ENCODE measurements at places on chromosomes 1 and 21.

- no peak for DNase-seq
- no peak overlapping the region for H3K27ac ChIP-seq
- H3K4me1 ChIP-seq, result peaks cover 4% of the 10 kb centered on the region
- no peaks in the 10 kb centered on the region for H3K36me3 ChIP-seq
- H3K27me3 ChIP-seq, result peaks cover 35% of the 10 kb centered on the region
Observed at GRCh38 chr21:45011911-45012661, 62.3 kb upstream of the ADARB1 start.

DNA sequence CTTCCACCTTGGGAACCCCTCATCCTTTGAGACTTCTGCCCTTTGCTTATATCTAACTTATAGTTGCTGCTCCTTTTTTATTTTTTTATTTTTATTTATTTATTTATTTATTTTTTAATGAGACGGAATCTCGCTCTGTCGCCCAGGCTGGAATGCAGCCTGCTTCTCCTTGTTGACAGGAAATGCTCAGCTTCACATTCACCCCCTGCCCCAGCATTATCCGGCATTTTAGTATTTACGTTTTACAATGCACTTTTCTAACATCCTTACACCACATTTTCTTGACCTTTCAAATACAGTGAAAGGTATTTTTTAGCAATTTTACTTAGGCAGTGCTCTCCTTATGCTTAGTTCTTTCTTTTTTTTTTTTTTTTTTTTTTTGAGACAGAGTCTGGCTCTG lies 14.9 kb downstream of the CXADR start:
- H3K4me1 ChIP-seq, result no peaks in the 10 kb centered on the region
- H3K27me3 ChIP-seq, result no peaks in the 10 kb centered on the region
- no peak overlapping the region for H3K27ac ChIP-seq
- no peaks in the 10 kb centered on the region for H3K36me3 ChIP-seq

DNA sequence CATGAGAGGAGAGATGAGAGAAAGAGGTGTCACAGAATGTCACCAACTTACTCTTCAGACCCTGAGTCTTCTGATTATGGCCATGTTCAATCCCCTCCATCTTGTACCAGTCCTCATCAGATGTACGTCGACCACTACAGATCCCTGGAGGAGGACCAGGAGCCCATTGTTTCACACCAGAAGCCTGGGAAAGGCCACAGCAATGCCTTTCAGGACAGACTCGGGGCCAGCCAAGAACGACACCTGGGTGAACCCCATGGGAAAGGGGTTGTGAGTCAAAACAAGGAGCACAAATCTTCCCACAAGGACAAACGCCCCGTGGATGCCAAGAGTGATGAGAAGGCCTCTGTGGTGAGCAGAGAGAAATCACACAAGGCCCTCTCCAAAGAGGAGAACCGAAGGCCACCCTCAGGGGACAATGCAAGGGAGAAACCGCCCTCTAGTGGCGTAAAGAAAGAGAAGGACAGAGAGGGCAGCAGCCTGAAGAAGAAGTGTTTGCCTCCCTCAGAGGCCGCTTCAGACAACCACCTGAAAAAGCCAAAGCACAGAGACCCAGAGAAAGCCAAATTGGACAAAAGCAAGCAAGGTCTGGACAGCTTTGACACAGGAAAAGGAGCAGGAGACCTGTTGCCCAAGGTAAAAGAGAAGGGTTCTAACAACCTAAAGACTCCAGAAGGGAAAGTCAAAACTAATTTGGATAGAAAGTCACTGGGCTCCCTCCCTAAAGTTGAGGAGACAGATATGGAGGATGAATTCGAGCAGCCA lies 8.0 kb downstream of the ELOA start:
- H3K4me3 ChIP-seq, result no peak overlapping the region
- H3K36me3 ChIP-seq, result peaks cover 31% of the 10 kb centered on the region
- no peaks in the 10 kb centered on the region for H3K27me3 ChIP-seq
- peaks cover 22% of the 10 kb centered on the region for H3K4me1 ChIP-seq
- no peak overlapping the region for H3K27ac ChIP-seq

- H3K36me3 ChIP-seq, result no peaks in the 10 kb centered on the region
- peaks cover 11% of the 10 kb centered on the region for H3K4me1 ChIP-seq
- peaks cover 3% of the 10 kb centered on the region for H3K27me3 ChIP-seq
Observed at GRCh38 chr21:39377444-39378050, 28.7 kb upstream of the HMGN1 start.

- no peak for DNase-seq
- H3K27ac ChIP-seq, result no peak overlapping the region
- H3K4me1 ChIP-seq, result no peaks in the 10 kb centered on the region
- no peaks in the 10 kb centered on the region for H3K27me3 ChIP-seq
- H3K4me3 ChIP-seq, result no peak overlapping the region
Observed at GRCh38 chr21:15363921-15364320, 299.1 kb upstream of the NRIP1 start.
